ENCODE measurements at places on chromosomes 16 and 17. TPM values are rescaled to one million over a fixed set of nuclear protein-coding genes. Genes with fewer than 3 reads are reported as not detected.

The MT4 gene
- not detected for total RNA-seq

The AANAT gene
- total RNA-seq: 0.48 TPM

The IRF8 gene
- 0.19 TPM for total RNA-seq

The PROCA1 gene
- total RNA-seq: 1.4 TPM

The NT5C3B gene
- 111 TPM for total RNA-seq

The ABI3 gene
- not detected for total RNA-seq

The HEATR9 gene
- not detected for total RNA-seq

The ITPRIPL2 gene
- total RNA-seq: 17.6 TPM

The MEIOB gene
- total RNA-seq: 1.3 TPM

All from A549 treated with Mapracorat at 1 μM for 4 hours (cell line).